ENCODE measurements at places on chromosomes 1 and 21. TPM values are rescaled to one million over a fixed set of nuclear protein-coding genes. Genes with fewer than 3 reads are reported as not detected.
A peak's percentile ranks its signal among the peaks of the same experiment; 100 is the strongest.

Gene SLC1A7
- not detected for total RNA-seq

Gene EEIG2
- 28.1 TPM for total RNA-seq

Gene KCNE2
- 0.45 TPM for total RNA-seq

Gene FAM72D
- total RNA-seq, result 1.4 TPM

Gene TNFRSF18
- not detected for total RNA-seq

Gene WNT9A
- total RNA-seq, result 1.9 TPM

- no peak for DNase-seq
Observed at GRCh38 chr1:212958175-212958574, 7.8 kb downstream of the VASH2 start.

- no peak for DNase-seq
Observed at GRCh38 chr1:11695861-11696260, 4.4 kb downstream of the DRAXIN start.

GRCh38 chr1:36824390-36824861 is 209.9 kb downstream of the GRIK3 start:
- peak; percentile 22 for DNase-seq

DNA sequence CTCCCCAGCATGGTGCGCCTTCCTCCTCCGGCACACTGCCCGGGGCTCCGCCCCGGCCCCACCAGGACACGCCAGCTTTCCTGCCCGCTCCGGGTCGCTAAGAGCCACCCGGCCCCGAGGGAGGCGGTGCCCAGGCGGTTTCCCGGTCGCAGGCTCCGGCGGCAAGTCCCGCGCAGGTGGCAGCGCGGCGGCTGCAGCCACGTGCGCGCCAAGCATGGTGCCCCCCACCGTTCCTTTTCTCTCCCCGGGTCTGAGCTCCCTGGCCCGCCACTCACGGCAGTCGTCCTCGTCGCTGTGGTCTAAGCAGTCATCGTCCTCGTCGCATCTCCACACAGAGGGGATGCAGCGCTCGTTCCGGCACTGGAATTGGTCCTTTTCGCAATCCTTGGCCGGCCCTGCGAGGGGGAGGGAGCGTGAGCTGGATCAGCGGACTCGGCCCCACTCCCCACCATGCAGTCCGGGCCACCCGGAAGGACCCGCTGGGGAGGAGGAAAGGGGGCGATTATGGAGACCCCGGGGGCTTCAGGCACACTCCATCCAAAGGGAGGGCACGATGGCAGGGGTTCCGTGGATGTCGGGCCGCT is 1.2 kb downstream of the LRP8 start:
- DNase-seq, result no peak

DNA sequence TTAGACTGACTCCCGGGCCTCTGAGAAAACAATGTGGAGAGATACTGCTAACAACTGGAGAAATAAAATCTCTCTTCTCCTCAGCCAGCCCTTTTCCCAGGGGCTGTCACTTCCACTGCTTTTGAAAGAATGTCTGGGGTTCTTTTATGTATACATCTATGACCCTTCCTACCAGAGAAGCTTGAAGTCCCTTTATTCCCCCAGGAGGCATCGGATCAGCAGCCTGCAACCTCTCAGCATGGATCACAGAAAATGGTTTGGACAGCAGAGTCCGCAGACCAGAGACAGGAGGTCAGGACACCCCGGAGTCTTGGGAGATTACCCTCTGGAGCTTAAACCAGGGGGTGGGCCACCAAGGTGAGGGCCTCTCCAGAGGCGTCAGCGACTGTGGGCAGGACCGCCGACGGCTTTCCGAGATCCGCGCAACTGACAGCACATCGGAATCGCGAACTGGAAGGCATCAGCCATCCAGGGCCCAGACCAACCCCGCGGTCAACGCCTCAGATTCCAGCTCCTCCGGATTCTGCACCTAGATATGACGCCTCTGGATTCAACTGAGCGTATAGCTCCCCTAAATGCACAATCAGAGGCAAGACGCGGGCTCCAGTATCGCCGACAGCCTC is 1.0 kb downstream of the EPHA10 start:
- no peak for DNase-seq

GRCh38 chr1:167922611-167923074 is 8.7 kb upstream of the ADCY10 start:
- no peak for DNase-seq

Measured in cerebellum (tissue), 4 donors.